H9 (cell line): ENCODE measurements at places on chromosomes 2 and 18. TPM values are rescaled to one million over a fixed set of nuclear protein-coding genes. Genes with fewer than 3 reads are reported as not detected.

The CERKL gene
- 0.22 TPM in 1 of 2 replicates, not detected in the other for total RNA-seq

DNA sequence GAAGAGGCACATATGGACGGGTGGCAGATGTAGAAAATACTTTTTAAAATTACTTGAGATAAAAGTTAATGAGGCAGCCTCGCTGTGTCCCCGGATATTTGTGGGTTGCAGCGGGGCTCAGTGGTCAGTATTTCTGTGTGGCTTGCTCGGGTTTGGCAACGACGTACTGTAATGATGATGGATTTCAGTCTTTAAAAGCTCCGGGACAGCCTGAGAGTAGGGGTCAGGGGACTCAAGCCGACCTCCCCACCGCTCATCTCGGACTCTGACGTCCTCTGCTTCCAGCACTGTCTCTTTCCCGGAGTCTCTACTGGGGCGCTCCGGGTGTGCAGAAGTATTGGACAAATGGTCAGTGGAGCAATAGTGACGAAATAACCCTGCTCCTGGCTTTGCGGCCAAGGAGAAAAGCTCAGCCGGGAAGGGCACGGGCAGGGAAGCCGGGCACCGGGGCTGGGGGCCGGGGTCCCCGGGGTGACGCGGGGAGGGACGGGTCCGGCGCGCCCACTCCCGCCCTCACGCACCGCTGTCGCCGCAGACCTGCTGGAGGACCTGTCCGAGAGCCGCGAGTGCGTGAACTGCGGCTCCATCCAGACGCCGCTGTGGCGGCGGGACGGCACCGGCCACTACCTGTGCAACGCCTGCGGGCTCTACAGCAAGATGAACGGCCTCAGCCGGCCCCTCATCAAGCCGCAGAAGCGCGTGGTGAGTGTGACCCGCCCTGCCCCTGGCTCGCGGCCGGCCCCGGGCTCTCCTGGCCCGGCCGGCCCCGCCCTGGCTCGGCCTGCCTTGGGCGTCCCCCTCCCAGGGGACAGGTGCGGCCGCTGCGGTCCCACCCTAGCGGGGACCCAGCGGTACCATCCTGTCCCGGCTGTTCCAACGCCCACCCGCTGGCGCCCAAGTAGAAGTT lies 7.3 kb downstream of the GATA6 start:
- no peaks in the 10 kb centered on the region for H3K36me3 ChIP-seq
- DNase-seq, result peak; percentile 48
- H3K27ac ChIP-seq, result no peak overlapping the region
- H3K4me1 ChIP-seq, result no peaks in the 10 kb centered on the region
- peak overlapping the region; percentile 66 for H3K4me3 ChIP-seq

The RAX gene
- total RNA-seq, result 0.37 TPM in 1 of 2 replicates, not detected in the other

The ARID5A gene
- 3.8 and 4.5 TPM in 2 replicates for total RNA-seq

The DLX1 gene
- total RNA-seq, result not detected in 2 replicates

DNA sequence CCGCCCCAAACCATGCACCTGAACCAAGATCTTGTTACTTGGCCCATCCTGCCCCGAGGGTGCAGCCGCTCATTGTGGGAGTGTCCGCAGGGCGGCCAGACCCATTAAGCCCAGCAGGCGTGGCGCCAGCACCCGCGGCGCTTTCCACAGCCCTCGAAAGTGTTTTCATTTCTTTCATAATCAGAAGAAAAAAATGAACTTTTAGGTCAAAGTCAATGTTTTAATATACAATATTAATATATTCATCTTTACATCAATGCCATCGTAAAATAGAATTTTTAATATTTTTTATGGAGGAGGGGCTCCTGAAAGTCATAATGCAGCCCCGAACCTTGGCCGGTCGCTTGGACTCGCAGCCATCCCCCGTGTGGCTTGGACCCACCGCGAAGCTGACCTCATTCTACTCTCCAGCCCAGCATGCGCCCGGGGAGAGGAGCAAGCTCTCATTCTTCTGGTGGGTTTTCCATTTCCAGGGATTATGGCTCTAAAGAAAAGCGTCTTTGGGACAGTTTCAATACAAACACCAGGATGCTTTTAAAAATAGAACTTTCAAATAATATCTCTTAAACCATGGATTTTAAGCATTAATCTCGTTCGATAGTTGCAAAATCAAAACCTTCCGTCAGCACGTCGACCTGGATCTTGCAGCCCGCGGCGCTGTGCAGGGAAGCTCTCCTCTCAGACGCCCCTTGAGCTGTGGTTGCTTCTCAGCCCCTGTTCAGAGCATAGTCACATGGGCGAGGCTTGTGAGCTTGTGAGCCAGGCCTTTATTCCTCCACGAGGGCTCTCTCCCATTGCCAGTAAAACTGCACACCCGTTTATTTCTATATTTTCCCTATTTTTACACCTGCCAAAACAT lies 17.2 kb upstream of the ASB1 start:
- H3K4me1 ChIP-seq, result no peaks in the 10 kb centered on the region
- H3K27me3 ChIP-seq, result no peaks in the 10 kb centered on the region
- H3K27ac ChIP-seq, result no peak overlapping the region
- H3K4me3 ChIP-seq, result no peak overlapping the region
- H3K36me3 ChIP-seq, result no peaks in the 10 kb centered on the region

DNA sequence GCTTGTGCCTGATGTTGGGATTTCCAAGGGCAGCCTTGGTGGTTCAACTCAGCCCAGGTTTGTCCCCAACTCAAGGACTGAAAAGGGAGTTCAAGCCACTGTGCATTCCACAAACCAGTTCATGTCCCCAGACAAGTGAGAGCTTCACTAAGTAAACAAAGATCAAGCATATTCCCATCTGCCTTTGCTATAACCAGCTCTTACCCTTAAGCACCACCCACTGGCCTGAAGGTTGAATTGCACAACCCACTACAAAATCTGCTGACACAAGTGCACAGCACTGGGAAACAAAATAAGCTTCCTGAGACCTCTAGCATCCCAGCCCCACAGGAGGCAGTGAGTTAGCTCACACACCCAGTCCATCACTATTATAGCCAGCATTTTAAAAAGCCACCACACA lies 516.7 kb downstream of the NR4A2 start:
- H3K4me1 ChIP-seq, result no peaks in the 10 kb centered on the region
- H3K27ac ChIP-seq, result no peak overlapping the region
- H3K27me3 ChIP-seq, result no peaks in the 10 kb centered on the region
- no peak overlapping the region for H3K4me3 ChIP-seq
- H3K36me3 ChIP-seq, result peaks cover 23% of the 10 kb centered on the region

The ZNF892 gene
- 13.2 and 13.3 TPM in 2 replicates for total RNA-seq

DNA sequence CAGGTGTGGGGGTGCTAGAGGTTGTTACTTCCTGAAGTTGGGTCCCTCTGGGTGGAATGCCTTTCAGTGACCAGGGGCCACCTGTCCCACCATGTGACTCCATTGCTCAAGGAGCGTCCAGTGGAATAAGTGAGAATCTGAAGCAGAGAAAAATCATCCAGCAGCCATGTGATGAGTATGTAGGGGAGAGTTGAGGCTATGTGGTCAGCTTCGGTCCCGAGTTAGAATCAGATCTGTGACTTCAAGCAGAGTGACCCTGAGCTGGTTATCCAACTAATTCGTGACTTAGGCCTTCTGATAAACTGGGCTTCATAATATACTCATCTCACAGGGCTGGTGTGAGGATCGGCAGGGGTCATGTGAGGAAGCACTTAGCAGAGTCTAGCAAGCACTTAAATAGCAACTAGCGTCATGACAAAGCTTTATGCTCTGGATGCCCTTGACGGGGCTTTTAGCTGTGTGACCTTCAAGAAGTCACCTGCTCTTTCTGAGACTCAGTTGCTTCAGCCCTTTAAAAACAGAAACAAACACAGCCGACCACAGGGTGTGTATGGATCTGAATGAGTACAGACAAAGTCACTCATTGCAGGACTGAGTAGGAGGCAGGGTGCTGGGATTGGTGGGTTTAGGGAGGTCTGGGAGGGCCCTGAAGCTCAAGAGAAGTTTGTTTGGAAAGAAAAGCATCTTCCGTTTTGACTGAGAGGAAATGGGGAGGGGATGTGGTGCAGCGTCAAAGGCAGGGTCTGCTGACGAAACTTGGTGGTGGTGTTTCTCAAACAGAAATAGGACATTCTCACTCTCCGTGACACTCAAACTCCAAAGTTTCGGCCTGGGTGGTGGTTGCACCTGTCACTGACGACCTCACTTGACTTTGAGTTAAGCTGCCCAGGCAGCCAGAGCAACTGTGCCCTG lies 264.0 kb upstream of the CXCR4 start:
- no peak overlapping the region for H3K27ac ChIP-seq
- DNase-seq, result no peak
- no peaks in the 10 kb centered on the region for H3K27me3 ChIP-seq
- H3K4me1 ChIP-seq, result no peaks in the 10 kb centered on the region
- no peak overlapping the region for H3K4me3 ChIP-seq

The IL1R2 gene
- not detected in 2 replicates for total RNA-seq

The SMYD5 gene
- total RNA-seq, result 41.7 and 45.2 TPM in 2 replicates

The ALPG gene
- total RNA-seq, result 1.3 and 1.4 TPM in 2 replicates

GRCh38 chr2:208086029-208086428 lies 38.3 kb downstream of the CRYGD start:
- no peak for DNase-seq
- H3K27me3 ChIP-seq, result no peaks in the 10 kb centered on the region
- no peaks in the 10 kb centered on the region; the same call in 1 of the 2 replicates for H3K36me3 ChIP-seq
- no peak overlapping the region for H3K4me3 ChIP-seq
- H3K27ac ChIP-seq, result no peak overlapping the region
- no peaks in the 10 kb centered on the region for H3K4me1 ChIP-seq

DNA sequence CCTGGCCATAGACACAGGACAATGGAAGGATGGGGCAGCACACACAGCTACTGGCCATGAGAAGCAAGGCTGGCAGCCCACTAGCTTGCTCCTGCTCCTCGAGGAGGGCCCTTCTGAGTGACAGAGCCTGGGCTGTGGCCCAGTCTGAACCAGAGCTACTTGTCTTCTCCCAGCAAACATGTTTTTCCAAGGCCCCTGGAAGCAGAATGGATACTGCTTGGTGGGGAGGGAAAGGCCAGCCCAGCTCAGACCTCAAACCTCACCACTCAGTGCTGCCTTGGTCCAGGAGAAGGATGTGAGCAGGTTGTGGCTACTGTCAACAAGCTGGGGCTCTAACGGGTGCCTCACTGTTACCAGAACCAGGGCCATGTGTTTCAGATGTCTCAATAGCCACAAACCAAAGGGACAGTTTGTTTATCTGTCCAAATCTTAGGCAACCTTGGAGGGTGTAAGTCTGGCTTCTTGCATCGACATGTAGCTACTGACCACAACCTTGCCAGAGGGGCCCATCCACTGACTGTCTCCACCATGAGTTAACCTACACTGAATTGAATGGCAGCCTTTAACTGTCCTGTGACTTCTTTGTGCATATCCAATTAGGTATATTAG lies 98.6 kb downstream of the TGFA start:
- no peaks in the 10 kb centered on the region for H3K27me3 ChIP-seq
- no peak overlapping the region for H3K4me3 ChIP-seq
- no peak overlapping the region for H3K27ac ChIP-seq
- H3K36me3 ChIP-seq, result no peaks in the 10 kb centered on the region

DNA sequence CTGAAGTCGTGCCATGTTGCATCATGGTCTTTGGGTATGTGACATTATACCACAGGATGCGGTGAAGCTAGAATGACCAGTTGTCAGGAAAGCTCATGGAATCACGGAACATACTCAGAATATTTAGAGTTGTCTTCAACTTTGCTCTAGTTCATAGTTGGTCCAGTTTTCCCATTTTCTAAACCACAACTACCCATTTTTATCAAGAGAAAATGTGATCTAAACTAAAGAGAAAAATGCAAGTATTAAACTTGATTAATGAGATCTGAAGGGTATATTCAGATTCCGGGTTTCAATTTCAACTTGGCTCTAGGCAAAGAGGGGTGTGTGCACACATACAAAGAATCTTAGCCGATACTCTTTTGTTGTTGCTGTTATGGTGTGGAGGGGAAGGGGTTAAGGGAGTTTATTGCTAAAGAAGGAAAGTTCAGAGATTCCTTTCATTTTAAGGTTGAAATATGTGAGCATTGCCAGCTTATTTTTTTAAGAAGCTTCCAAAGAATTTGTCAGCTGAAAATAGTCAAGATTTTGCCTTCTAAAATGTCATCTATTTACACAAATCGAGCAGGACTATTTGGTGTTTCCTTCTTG lies 516.6 kb upstream of the ZEB2 start:
- no peak overlapping the region for H3K27ac ChIP-seq
- no peaks in the 10 kb centered on the region for H3K27me3 ChIP-seq
- no peak overlapping the region for H3K4me3 ChIP-seq
- no peak for DNase-seq

DNA sequence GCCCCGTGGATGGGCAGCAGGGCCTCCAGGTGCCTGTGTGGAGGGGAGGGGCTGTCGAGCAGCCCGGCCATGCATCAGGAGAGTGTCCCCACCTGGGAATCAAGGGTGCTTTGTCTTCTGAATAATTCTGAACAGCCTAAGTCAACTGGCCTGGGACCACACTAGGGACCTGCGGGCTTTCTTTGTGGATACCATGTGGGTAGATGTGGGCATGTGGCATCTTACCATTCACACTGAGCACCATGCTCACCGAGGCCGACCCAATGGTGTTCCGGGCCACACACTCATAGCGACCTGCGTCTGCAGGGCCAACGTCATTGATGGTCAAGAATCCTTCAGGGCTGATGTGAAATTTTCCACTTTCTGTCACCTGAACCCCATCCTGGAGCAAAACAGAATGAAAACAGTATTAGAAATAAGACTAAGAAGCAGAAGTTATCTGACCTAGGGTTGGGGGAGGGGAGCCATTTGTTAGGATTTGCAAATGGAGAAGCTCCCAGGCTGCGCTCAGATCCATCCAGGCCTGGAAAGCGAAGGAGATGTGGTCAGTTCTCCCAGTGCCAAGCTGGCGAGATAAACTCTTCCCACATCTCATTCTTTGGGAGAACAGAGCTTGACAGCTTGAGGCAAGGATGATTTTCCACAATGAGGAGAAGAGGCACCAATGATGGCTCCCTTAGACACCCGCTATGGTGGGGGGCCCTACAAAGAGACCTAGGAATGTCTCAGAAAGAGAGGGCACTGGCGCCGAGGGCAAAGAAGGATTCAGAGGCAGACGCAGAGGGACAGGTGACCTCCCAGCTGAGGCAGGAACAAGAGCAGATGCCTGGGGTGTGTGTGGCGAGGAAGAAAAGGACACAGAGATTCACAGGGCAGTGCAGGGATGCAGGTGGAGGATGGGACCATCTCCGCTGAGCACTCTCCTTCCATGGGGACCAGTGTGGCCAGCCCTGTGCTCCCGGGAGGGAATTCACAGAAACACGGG lies 83.4 kb downstream of the PXDN start:
- no peak overlapping the region for H3K4me3 ChIP-seq
- H3K27ac ChIP-seq, result no peak overlapping the region
- peaks cover 53% of the 10 kb centered on the region for H3K36me3 ChIP-seq
- no peaks in the 10 kb centered on the region for H3K27me3 ChIP-seq

The TLX2 gene
- 0.20 and 0.26 TPM in 2 replicates for total RNA-seq

DNA sequence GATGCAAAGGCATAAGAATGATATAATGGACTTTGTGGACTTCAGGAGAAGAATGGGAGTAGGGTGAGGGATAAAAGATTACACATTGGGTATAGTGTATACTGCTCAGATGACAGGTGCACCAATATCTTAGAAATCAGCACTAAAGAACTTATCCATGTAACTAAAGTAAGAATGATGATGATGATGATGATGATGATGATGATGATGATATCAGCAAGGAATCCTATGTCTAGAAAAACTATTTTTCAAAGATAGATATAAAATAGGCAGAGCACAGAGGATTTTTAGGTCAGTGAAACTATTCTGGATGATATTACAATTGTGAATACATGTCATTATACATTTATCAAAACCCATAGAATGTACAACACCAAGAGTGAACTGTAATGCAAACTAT lies 34.3 kb downstream of the NMS start:
- DNase-seq, result no peak
- H3K36me3 ChIP-seq, result peaks cover 4% of the 10 kb centered on the region; the same call in 2 of the 3 replicates
